ENCODE measurements at places on chromosomes 12 and 14.

GRCh38 chr12:119115296-119115905 is 63.3 kb upstream of the HSPB8 start:
- no peak overlapping the region for H3K4me3 ChIP-seq
- H3K27me3 ChIP-seq, result no peaks in the 10 kb centered on the region
- no peaks in the 10 kb centered on the region for H3K4me1 ChIP-seq
- H3K27ac ChIP-seq, result no peak overlapping the region

DNA sequence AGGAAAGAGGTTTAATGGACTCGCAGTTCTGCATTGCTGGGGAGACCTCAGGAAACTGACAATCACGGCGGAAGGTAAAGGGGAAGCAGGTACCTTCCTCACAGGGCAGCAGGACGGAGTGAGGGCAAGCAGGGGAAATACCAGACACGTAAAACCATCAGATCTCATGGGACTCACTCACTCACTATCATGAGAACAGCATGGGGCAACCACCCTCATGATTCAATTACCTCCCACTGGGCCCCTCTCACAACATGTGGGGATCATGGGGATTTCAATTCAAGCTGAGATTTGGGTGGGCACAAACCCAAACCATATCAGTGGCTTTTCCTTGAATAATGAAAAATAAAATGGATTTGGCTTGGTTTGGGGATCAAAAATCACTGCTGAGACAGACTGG is 380.5 kb downstream of the VRK1 start:
- no peak overlapping the region for H3K4me3 ChIP-seq
- H3K36me3 ChIP-seq, result no peaks in the 10 kb centered on the region

- no peaks in the 10 kb centered on the region for H3K36me3 ChIP-seq
- peaks cover 66% of the 10 kb centered on the region for H3K27me3 ChIP-seq
- H3K27ac ChIP-seq, result no peak overlapping the region
- no peaks in the 10 kb centered on the region for H3K4me1 ChIP-seq
- no peak overlapping the region for H3K4me3 ChIP-seq
- no peak for DNase-seq
These were observed 201.0 kb upstream of the DIO3 start for GRCh38 chr14:101360054-101360911.

- H3K27ac ChIP-seq, result no peak overlapping the region
- H3K4me1 ChIP-seq, result no peaks in the 10 kb centered on the region
- H3K36me3 ChIP-seq, result no peaks in the 10 kb centered on the region
- no peak for DNase-seq
- no peaks in the 10 kb centered on the region for H3K27me3 ChIP-seq
- no peak overlapping the region for H3K4me3 ChIP-seq
These were observed 437.7 kb upstream of the FAR2 start for GRCh38 chr12:28711421-28711820.

GRCh38 chr12:121581686-121582429 is 1.0 kb upstream of the KDM2B start:
- H3K27me3 ChIP-seq, result no peaks in the 10 kb centered on the region
- H3K36me3 ChIP-seq, result peaks cover under 1% of the 10 kb centered on the region
- peak overlapping the region; percentile 64 for H3K4me3 ChIP-seq
- no peak for DNase-seq
- H3K4me1 ChIP-seq, result peaks cover 17% of the 10 kb centered on the region
- peak overlapping the region; percentile 89 for H3K27ac ChIP-seq

DNA sequence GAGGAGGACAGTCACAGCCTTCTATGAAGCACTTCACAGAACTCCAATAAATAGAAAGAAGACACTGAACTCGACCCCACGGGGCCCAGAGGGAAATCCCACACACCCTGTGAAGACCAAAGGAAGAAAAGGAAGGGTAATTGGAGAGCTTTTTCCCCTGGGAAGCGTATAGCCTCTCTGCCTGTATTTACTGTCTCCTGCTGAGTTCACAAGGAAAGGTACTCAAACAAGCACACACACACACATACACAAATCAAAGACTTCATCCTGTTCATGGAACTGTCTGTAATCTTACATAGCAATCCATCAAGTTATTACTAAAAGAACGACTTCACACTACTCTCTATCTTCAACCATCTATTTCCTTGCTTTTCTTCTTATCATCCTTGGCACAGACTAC is 15.3 kb downstream of the FOXN3 start:
- DNase-seq, result no peak
- H3K27me3 ChIP-seq, result no peaks in the 10 kb centered on the region
- peaks cover 3% of the 10 kb centered on the region for H3K36me3 ChIP-seq
- H3K4me3 ChIP-seq, result no peak overlapping the region
- H3K27ac ChIP-seq, result no peak overlapping the region

- no peak overlapping the region for H3K27ac ChIP-seq
- H3K36me3 ChIP-seq, result peaks cover 12% of the 10 kb centered on the region
- no peak for DNase-seq
- no peaks in the 10 kb centered on the region for H3K4me1 ChIP-seq
- no peak overlapping the region for H3K4me3 ChIP-seq
These were observed 36.2 kb downstream of the ANAPC7 start for GRCh38 chr12:110367181-110367864.

DNA sequence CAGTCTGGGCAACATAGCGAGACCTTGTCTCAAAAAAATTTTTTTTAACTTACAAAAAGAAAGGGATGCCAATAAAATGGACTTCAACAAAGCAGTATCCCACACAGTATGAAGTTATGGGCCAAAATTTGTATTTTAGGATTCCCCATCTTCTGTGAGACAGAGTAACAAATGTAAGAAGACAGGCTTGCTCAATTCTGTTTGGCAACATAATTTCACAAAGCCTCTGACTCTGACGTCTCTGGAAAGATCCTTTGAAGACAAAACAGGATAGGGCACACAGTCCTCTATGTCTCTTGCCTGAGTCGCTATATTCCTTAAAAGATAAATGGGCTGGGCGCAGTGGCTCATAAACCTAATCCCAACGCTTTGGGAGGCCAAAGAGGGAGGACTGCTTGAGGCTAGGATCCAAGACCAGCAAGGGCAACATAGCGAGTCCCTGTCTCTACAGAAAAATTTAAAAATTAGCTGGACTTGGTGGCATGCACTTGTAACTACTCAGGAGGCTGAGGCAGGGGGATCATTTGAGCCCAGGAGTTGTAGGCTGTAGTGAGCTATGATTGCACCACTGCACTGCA is 1.1 kb upstream of the HOMEZ start:
- peak overlapping the region; percentile 61 for H3K4me3 ChIP-seq
- peak overlapping the region; percentile 55 for H3K27ac ChIP-seq
- H3K4me1 ChIP-seq, result peaks cover 9% of the 10 kb centered on the region
- no peaks in the 10 kb centered on the region for H3K27me3 ChIP-seq
- DNase-seq, result no peak

- H3K4me1 ChIP-seq, result no peaks in the 10 kb centered on the region
- H3K36me3 ChIP-seq, result no peaks in the 10 kb centered on the region
- no peak overlapping the region for H3K4me3 ChIP-seq
- H3K27ac ChIP-seq, result no peak overlapping the region
These were observed 10.2 kb upstream of the SERPINA9 start for GRCh38 chr14:94485944-94486841.

- no peaks in the 10 kb centered on the region for H3K4me1 ChIP-seq
- no peak overlapping the region for H3K27ac ChIP-seq
- H3K27me3 ChIP-seq, result no peaks in the 10 kb centered on the region
- H3K36me3 ChIP-seq, result no peaks in the 10 kb centered on the region
- no peak for DNase-seq
- no peak overlapping the region for H3K4me3 ChIP-seq
These were observed 58.7 kb downstream of the ADAMTS20 start for GRCh38 chr12:43493261-43493797.

DNA sequence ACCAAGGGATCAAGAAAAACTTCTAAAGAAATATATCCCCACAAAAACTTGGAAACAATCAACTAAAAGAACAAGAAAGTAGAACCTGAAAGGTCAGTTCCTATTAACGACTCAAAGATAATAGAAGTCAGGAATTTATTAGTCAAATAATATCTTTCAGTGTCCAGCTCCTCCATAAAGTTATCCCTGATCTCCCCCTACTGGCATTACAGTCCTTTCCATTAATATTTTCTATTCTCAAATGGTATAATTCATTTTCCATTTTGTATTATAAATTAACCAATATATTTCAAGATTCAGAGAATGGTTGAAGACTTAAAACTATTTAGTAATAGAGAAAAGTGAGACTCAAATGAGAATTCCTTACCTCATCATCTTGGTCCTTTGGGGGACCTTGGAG is 11.6 kb upstream of the SUPT16H start:
- H3K36me3 ChIP-seq, result peaks cover 7% of the 10 kb centered on the region
- no peaks in the 10 kb centered on the region for H3K4me1 ChIP-seq
- no peaks in the 10 kb centered on the region for H3K27me3 ChIP-seq
- no peak for DNase-seq

DNA sequence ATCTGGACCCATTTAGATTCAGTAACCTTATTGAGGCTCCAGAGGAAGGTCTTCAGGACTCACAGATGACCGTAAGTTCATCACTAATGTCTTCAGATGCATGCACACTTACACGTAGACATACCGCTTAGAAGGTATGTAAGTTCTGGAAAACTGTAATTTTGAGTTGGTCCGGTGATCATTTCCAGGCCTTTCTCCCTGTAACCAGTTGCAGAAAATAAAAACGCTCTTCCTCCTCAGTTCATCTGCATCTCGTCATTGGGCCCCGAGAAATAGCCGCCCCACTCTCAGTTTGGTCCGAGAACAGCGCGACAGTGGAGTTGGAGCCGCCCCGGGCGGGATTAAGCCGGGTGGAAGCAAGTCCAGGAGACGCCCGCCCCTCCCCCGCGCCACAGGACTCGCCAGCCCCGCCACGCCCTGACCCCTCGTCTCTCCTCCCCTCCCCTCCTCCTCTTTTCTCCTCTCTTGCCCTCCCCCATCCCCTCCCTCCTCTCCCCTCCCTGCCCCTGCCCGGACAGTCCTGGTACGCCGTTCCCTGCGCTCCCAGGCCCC is 83.7 kb downstream of the TNFAIP2 start:
- H3K36me3 ChIP-seq, result no peaks in the 10 kb centered on the region
- DNase-seq, result no peak
- H3K27ac ChIP-seq, result no peak overlapping the region
- no peak overlapping the region for H3K4me3 ChIP-seq

- DNase-seq, result no peak
- no peaks in the 10 kb centered on the region for H3K4me1 ChIP-seq
- no peaks in the 10 kb centered on the region for H3K27me3 ChIP-seq
These were observed 531.2 kb downstream of the DIO2 start for GRCh38 chr14:79680087-79680486.

DNA sequence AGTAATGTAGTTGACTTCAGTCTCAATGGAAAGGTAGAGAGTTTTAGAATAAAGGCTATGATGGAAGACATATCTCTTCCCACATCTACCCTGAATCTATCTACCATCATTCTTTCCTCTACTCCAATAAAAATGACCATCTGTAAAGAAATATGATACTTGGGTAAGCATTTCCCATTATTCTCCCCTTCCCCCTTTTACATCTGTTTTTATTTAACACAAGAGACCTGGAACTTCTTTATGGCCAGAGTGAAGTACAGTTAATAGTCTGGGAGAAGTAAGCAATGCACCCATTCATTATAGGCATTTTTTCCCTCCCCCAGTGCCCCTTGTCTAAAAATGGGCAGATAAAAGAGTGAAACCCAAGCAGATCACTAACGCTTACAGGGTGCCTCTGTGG is 6.5 kb downstream of the TPH2 start:
- no peaks in the 10 kb centered on the region for H3K4me1 ChIP-seq
- H3K36me3 ChIP-seq, result no peaks in the 10 kb centered on the region

GRCh38 chr12:130981074-130981742 is 27.5 kb downstream of the ADGRD1 start:
- H3K4me1 ChIP-seq, result no peaks in the 10 kb centered on the region
- no peaks in the 10 kb centered on the region for H3K27me3 ChIP-seq
- no peak for DNase-seq
- no peak overlapping the region for H3K27ac ChIP-seq
- no peaks in the 10 kb centered on the region for H3K36me3 ChIP-seq

- no peaks in the 10 kb centered on the region for H3K4me1 ChIP-seq
- no peak for DNase-seq
- no peak overlapping the region for H3K4me3 ChIP-seq
- H3K27ac ChIP-seq, result no peak overlapping the region
These were observed 17.3 kb downstream of the KCNK10 start for GRCh38 chr14:88305528-88306322.
